ENCODE measurements at places on chromosomes 2 and 18.

GRCh38 chr2:28801726-28802125, 8.9 kb upstream of the SPDYA start:
- H3K27ac ChIP-seq, result no peak overlapping the region
- H3K36me3 ChIP-seq, result peaks cover 51% of the 10 kb centered on the region
- no peak overlapping the region for H3K4me3 ChIP-seq
- H3K27me3 ChIP-seq, result no peaks in the 10 kb centered on the region
- no peaks in the 10 kb centered on the region for H3K4me1 ChIP-seq

DNA sequence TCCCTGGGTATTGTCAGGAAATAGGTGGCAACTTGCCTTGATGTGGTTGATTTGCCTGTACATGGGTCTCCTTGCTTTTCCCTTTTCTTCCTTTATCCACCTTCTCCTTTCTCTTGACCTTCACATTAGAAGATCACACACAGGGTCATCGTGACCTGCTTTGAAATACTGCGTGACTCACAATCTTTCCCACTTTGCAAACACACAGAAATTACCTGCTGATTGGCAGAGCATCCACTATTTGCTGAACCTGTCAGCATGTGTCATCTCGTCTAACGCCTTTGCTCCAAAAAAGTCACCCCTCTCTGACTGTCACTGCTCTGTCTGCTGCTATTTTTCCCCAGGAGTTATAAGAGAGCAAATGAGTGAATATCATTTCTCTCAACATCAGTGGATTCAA, 60.8 kb downstream of the MYO3B start:
- no peak overlapping the region for H3K4me3 ChIP-seq
- H3K27me3 ChIP-seq, result peaks cover 73% of the 10 kb centered on the region
- H3K36me3 ChIP-seq, result no peaks in the 10 kb centered on the region
- no peaks in the 10 kb centered on the region for H3K4me1 ChIP-seq

GRCh38 chr2:188607501-188607900, 315.8 kb downstream of the GULP1 start:
- no peak for DNase-seq
- H3K4me3 ChIP-seq, result no peak overlapping the region
- H3K27me3 ChIP-seq, result no peaks in the 10 kb centered on the region
- H3K27ac ChIP-seq, result no peak overlapping the region
- no peaks in the 10 kb centered on the region for H3K36me3 ChIP-seq
- no peaks in the 10 kb centered on the region for H3K4me1 ChIP-seq

DNA sequence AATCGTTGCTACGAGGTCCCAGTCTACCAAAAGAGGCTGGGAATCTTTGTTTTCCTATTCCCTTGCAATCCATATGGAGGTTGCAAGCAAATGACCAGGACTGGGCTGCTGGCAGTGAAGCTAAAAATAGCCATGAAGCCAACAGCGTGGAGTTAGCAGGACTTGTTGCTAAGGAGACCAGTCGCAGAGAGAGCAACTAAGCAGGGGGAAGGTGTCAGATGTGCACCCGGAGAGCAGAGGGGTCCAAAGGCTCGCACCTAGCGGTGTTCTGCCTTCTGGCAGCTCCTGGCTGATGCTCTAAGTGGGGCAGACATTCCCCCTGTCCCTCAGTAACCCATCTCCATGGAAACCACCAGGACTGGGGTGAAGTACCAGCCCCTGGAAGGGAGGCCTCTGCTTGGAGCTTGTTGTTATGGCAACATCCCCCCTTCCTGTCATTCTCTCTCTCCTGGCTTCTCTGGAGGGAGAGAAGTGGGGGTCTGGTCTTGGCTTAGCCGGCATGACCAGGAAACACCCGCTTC, 84.6 kb downstream of the DNMT3A start:
- H3K4me1 ChIP-seq, result peaks cover 49% of the 10 kb centered on the region
- no peaks in the 10 kb centered on the region for H3K27me3 ChIP-seq
- no peak overlapping the region for H3K4me3 ChIP-seq
- DNase-seq, result peak; percentile 91
